GM03348 (cell line): ENCODE measurements at places on chromosomes 12 and 14.

DNA sequence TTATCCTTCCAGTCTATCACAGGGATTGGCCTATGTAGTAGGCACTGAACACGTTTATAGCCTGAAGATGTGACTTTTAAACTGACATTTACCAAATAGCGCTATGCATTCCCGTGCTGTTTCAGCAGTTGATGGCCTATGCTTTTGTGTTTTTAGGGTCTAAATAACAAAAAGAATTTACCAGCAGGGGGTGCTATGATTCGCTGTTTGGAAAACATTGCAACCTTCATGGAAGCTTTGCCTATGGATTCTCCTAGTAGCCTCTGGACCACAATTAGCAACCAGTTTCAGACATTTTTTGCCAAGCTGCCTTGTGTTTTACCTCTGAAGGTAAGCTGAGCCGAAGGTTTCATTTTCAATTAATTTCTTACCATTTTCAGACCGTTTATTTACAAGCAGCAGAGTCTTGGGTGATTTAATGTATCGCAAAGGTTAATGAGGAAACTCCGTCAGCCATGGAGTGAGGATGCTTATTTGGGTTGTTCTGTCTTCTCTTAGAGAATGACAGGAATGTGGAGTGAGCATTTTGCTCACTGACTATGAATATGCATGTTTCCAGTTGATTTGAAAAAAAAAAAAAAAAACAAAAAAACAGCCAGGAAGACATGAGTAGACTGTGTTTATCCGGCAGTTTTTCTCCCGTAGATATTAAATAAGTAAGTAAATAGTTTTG lies 133.1 kb downstream of the PRIMA1 start:
- peak; percentile 63 for DNase-seq

- no peak for DNase-seq
Observed at GRCh38 chr12:132282950-132283771, 46.2 kb downstream of the GALNT9 start.

- DNase-seq: no peak
Observed at GRCh38 chr12:51910691-51911090, 3.4 kb downstream of the ACVRL1 start.

GRCh38 chr12:68393417-68393816 lies 61.3 kb upstream of the MDM1 start:
- no peak for DNase-seq
